ENCODE measurements at places on chromosomes 12 and 14.

GRCh38 chr14:75915045-75915444 is 66.8 kb downstream of the TGFB3 start:
- no peak for DNase-seq

DNA sequence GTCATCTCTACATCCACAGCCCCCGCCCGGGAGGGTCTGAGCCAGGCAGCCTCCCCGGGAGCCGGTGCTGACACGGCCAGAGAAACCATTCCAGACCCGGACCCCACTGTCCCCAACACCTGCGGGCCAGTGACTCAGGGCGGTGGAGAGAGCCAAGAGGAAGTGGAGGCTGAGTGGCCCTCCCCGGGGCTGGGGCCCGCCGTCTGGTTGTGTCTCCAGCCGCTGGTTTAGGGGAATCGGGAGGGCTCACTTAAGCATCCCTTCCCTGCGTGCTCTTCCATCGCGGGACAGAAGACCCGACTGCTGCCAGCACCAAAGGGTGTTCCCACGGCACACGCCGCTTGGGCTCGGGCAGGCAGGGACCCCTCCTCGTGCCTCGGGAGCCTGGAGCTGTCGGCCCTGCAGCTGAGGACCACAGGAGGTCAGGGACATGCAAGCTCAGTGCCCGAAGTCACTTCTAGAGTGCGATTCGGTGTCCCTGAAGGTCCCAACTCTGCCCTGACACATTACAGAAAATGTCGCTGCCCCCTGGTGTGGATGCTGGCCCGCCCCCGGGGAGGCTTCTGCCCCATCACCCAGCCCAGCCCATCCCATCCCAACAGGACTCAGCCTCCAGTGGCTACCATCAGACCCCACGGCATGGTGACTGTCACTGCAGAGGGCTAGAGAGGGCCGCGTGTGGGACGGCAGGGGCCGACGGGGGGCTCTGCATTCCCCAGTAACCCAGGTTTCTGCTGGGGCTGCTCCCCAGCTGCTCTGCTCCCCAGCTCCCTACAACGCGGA is 50.8 kb downstream of the GALNT9 start:
- DNase-seq, result no peak

DNA sequence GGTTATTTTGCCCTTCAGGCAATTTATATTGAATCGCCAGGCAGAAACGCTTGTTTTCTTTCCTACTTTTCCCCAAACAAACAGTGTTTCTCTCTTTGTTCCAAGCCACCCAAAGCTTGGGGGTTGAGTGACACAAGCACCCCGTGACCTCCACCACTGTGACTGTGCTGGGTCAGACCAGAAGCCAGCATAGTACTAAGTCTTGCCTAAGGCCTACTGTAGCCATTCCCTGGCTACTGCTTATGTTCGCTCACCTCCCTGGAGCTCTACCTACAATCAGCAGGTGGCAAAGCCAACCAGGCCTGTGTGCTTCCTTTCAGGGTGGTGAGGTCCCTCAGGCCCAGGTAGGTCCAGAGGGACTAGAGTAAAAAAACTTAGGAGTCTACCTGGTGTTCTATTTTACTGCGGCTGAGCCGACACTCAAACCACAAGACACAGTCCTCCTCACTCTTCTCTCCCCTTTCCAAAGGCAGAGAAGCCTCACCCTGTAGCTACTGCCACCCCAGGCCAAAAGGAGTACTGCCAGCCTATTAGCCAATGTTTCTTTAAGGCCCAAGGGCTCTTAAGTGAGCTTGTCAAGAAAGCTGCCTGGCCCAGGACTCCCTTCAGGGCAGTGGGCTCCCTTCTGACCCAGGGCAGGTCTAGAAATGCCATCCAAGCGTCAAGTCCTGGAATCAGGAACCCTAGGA is 411.8 kb upstream of the MIS18BP1 start:
- DNase-seq, result no peak

- DNase-seq, result no peak
Observed at GRCh38 chr12:60263161-60263560, 667.3 kb downstream of the SLC16A7 start.
